ENCODE measurements at places on chromosomes 16 and 17.
A peak's percentile ranks its signal among the peaks of the same experiment; 100 is the strongest.

GRCh38 chr17:49035470-49036269 lies 38.5 kb downstream of the IGF2BP1 start:
- DNase-seq = peak; percentile 17

DNA sequence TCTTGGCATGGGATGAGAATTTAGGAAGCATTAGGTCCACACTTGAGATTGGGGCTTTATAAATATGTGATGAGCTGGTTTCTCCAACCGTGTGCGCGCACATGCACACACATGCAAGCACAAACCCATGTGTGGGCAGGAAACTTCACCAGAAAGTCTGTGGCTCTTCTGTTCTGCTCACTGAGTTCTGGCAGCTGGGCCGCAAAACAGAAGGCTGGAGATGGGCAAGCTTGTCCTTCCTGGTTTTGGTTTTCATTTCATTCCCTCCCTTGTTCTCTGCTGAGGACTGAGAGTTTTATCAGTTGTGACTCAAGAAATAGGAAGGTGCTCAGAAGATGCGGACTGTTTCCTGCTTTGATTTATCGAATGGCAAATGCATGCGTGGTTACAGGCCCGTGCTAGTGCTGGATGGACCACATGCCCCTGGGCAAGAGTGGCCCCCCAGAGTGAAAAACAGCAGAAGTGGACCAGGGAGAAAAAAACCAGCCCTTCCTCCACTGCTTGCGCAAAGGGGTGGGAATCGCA lies 14.1 kb downstream of the MAP3K14 start:
- no peak for DNase-seq

DNA sequence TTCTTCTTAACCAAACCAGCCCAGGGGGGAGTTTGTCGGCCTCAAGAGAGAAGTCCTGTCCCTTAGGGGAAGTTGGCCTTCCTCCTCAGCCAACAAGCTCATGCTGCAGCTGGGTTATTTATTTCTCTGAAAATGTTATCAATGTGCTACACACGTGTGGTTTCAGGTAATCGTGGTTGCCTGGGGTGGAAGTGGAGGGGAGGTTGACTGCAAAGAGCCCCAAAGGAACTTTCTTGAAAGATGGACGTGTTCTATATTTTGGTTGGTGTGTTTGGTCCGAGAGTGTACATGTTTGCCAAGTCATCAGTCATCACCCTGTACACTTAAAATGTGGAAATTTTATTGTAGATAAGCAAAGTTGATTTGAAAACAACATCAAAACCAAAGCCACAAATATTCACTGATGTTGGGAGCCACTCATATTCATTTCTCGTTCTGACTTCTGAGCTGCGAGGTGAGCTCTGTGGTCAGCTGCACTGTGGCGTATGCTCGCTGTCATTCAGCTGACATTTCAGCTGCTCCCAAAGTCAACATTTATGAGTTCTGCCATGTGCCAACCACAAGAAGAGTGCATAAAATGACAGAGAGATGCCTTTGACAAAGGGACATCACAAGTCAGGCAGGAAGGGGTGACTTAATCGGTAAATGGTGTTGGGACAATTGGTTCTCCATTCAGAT lies 26.5 kb upstream of the ADGRG1 start:
- no peak for DNase-seq

DNA sequence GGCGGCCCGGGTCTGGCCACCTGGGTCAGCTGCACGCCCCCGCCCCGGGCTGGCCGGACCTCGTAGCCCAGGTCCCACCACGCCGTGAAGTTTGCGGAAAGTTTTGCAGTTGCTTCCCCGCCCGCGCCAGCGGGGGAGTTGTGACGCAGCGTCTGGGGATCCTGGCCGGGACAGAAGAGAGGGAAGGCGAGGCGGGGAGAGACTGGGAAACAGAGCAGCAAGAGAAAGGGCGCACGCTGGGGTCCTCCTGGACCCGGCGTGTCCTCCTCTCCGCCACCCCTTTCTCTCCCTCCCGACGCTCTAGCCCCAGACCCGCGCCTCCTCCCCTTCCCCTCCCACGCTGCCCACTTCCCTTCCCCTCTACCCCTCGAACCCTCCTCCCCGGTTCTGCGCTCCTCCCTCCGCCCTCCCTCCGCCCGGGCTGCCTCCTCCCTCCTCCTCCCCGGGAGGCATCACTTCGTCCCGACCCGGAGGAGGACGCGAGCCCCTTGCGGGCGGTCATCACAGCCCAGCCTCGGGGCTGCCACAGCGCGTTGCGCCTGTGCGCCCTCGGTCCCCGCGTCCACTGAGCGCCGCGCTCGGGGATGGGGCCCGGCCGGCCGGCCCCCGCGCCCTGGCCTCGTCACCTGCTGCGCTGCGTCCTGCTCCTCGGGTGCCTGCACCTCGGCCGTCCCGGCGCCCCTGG lies at the start of gene MRC2:
Gene MRC2 (plus strand): TSS at position 452 of the 685 bp plus-strand sequence. CDS start 133 bp downstream, at position 585.
- DNase-seq = no peak

- no peak for DNase-seq
Measured at GRCh38 chr16:7227229-7227721, 105.4 kb upstream of the RBFOX1 start.

GRCh38 chr16:14172200-14172809 lies 101.2 kb downstream of the MRTFB start:
- no peak for DNase-seq

GRCh38 chr17:1413281-1413791 lies 13.3 kb upstream of the YWHAE start:
- no peak for DNase-seq

- DNase-seq = peak; percentile 0
Measured at GRCh38 chr17:21285164-21286065, 904 bp downstream of the MAP2K3 start.

- no peak for DNase-seq
Measured at GRCh38 chr17:48718761-48719641, 3.3 kb downstream of the PRAC1 start.

DNA sequence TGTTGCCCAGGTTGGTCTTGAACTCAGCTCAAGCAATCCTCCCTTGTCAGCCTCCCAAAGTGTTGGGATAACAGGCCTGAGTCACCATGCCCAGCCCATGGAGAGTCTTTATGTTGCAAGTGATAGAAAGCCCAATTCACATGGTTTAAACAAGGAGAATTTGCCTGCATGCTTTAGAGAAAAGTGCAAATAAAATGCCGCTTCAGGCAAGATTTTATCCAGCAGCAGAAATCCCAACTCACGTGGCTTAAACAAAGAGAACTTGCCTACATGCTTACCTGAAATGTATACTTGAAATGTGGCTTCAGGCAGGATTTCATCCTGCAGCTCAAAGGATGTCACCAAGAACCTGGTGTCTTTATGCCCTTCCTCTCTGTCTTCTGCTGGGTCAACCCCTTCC lies 28.8 kb upstream of the XYLT2 start:
- no peak for DNase-seq

- DNase-seq = no peak
Measured at GRCh38 chr16:69566240-69566980, 644 bp downstream of the NFAT5 start.

- DNase-seq = no peak
Measured at GRCh38 chr17:50360486-50361115, 12.4 kb downstream of the MRPL27 start.

DNA sequence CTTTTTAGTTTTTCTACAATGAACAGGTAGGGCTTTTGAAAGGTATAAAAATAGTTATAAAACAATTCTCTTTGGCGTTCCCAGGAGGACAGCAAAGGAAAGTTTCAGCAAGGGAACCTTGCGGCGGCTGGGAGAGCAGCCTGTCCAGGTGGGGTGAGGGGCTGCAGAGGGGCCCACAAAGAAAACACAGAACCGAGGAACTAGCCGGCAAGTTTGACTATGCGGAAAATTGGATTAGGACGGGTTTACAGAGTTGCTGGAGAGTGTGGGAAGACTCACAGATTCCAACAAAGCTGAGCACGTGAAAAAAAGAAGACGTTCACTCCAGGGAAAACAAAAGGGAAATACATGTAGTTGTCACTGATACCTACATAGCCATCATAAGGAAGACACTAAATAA lies 40.2 kb upstream of the METTL16 start:
- DNase-seq = no peak

GRCh38 chr16:77918809-77919707 lies 103.3 kb upstream of the CLEC3A start:
- no peak for DNase-seq

- no peak for DNase-seq
Measured at GRCh38 chr17:56887552-56888467, 26.0 kb downstream of the TRIM25 start.

DNA sequence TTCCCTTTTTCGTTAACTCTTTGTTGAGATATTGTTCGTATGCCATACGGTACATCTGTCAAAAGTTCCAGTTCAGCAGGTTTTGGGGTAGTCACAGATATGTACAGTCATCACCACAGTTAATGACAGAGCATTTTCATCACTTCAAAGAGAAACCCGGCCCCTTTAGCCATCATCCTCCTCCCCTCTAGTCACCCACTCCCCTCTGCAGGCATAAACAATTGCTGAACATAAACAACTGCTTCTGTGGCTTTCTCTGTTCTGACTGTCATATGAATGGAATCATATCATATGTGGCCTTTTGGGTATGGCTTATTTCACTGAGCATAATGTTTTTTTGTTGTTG lies 59.3 kb downstream of the RNF213 start:
- DNase-seq = no peak

DNA sequence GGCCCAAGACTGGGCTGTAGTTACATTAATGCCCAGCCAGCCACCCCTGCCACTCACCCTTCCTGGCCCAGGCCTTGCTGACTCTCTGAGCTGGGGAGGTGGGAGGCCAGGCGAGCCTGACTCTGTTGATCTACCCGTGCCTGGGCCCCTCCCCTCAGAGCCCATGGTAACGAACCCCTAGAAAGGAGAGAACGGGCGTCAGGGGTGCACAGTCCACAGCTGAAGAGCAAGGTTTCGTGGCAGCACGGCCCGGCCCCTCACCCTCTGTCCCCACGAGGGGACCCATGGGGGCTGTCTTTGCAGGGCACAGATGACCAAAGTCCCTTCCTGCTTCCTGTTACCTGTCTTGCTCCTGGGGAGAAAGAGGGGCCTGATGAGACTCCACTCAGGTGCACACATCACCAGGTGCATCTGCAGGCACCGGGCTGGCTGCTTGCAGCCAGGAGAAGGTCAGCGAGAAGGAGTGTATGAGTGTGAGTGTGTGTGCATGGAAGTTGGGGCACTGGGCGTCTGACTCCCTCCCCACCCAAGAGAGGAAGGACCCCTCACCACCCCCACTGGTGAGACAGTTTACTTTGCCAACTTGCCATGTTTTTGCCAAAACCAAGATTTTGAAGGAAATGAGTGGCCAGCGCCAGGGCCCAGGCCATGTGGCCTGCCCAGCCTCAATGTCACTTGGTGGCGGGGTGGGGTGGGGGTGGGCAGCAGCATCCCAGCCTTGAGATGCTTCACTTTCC lies 359.1 kb downstream of the SEC14L1 start:
- DNase-seq = no peak

DNA sequence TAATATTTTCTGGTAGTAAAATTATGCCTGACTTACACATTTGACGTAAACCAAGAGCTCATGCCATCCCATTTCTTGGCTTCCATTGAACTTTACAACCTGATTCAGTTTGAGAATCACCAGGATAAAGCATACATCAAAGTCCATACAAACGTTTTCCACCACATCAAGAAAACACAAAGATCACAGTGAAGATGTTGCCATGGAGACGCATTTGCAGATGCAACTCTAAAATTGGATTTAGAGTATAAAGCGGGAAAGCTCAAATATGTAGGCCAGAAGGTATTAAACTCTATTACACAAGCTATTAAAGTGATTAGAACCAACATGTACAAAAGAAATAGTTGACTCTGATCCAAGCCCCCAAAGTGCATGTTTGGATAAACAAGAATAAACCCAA lies 10.4 kb downstream of the C16orf46 start:
- DNase-seq = no peak

DNA sequence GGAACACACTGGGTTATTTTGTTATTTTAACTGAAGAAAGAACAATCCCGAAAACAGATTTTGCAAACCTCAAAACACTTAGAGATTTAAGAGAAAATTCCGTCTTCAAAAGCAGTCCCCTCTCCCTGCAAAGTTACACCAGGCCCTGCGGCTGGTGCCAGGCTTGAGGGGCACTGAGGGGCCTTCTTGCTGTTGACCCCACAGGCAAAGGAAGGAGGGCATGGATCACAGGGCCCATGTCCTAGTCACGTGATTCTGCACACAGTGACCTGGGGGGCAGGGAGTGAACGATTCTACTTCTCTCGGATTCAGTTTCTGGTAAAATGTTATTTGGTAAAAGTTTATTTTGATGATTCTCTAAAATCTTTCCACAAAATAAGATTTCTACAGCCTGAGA lies 55.3 kb upstream of the FASN start:
- DNase-seq = no peak

DNA sequence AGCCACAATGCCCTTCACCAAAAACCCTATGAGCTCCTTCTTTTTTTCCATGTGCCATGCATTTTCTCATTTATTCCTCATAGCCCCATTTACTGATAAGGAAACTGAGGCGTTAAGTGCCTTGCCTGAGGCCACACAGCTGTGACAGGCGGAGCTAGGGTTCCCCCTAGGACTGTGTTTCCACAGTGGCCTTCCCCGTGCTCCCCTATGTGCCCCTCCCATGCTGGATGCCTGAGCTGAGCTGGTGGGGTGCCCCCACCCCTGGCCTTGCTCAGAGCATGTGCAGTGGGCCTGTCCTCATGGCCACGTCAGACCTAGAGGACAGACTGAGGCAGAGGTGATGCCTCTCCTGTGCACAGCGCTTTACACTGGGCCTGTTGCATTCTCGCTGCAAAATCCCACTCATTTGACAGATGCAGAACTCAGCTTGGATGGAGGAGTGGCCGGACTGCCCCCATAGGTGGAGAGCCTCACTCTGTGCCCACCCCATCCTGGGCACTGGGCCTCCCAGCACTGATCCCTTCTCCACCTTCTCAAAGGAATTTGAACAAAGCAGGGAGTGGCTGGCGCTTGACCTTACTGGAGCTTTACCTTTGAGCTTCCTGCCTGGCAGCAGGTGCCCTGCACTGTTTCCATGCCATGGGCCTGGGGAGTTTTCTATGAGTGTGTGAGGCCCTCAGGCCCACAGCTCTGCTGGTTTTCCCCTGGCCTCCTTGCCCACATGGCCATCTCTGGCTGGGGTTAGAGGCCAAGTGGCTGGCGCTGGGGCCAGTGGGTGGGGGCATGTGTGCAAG lies 2.6 kb downstream of the MAP2K3 start:
- no peak for DNase-seq

- DNase-seq = no peak
Measured at GRCh38 chr16:8229011-8229520, 361.2 kb downstream of the TMEM114 start.

GRCh38 chr16:85609539-85609938 lies 3.6 kb upstream of the GSE1 start:
- DNase-seq = no peak

GRCh38 chr16:80208743-80209142 lies 332.1 kb upstream of the DYNLRB2 start:
- DNase-seq = no peak

DNA sequence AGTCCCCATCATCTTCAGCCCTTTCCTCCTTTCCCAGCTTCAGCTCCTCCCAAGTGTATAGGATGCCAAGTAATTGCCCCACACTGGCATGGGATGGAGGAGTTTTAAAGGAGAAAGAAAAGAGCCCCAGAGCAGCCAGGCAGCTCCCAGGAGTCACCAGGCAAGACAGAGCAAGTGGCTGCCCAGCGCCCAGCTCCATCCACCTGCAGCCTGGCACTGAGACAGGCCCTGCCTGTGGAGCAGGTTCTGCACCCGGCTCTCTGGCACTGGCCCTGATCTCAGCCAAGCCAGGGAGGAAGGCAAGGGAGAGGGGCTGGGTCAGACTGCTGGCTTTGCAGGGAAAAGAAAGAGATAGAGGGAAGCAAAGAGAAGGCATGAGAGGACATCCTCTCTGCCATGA lies 21.7 kb downstream of the FOXN1 start:
- DNase-seq = no peak
